ENCODE measurements at places on chromosomes 12 and 14.

- DNase-seq: no peak
These were observed 48.2 kb downstream of the SERPINA3 start for GRCh38 chr14:94660306-94660946.

GRCh38 chr12:45549337-45549902, 180.1 kb upstream of the ARID2 start:
- DNase-seq: no peak

- DNase-seq: no peak
These were observed 33.4 kb downstream of the TSPAN9 start for GRCh38 chr12:3110578-3110977.

- DNase-seq: no peak
These were observed 36.7 kb upstream of the PZP start for GRCh38 chr12:9244894-9245293.

- DNase-seq: no peak
These were observed 99.1 kb upstream of the CCND2 start for GRCh38 chr12:4174417-4174816.

DNA sequence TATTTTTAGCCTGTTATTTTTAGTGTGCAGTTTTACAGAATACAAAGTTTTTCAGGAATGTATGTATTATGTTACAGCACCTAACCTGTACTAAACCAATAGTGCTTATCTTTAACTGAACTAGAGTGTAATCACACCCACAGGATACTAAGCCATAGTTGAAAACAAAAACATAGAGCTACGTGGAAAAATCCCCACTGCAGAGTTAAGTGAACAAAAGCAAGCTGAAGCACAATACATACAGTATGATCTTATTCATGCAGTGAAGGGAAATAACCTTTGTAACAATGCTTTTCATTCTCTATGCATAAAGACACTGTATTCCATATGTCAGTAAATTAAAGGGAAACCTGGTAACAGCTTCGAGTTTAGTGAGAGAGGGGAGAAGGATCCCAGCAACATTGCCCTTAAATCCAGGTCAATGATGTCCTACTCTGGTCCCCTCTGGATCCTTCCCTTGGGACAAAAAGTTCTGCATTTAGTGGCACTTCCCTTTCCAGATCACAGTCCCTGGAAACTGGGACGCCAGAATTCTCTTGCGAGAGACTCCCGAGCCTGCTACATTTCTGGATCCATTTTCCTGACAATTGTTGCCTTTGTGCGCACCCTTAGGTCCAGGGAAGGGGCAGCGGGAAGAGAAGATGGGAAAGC, 121.3 kb upstream of the CCND2 start:
- DNase-seq: no peak

All from inflammatory macrophage (primary cell).